ENCODE measurements at places on chromosomes 7 and 10.

- DNase-seq: no peak
Measured at GRCh38 chr7:91357901-91358300, 93.7 kb downstream of the FZD1 start.

GRCh38 chr10:96380821-96381220, 22.0 kb upstream of the OPALIN start:
- DNase-seq: no peak

GRCh38 chr7:6242561-6242960, 29.9 kb downstream of the CYTH3 start:
- no peak for DNase-seq

DNA sequence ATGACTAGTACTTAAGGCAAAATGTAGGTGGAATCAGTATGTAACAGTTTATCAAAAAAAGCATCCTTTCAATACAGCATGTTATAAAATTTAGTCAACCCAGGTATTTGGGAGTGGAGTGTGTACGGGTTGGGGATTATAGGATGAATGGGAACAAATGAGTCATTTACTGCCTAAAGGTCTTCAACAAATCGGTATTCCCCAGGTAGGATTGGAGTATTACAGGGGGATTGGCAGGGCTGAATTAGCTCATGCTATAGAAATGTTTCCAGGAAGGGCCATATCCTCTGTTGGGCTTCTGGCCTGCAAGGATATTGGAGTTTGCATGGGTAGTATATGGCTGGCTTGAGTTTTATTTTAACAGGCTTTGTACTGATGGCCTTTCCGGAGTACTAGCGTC, 723.7 kb downstream of the SORCS1 start:
- DNase-seq: no peak

DNA sequence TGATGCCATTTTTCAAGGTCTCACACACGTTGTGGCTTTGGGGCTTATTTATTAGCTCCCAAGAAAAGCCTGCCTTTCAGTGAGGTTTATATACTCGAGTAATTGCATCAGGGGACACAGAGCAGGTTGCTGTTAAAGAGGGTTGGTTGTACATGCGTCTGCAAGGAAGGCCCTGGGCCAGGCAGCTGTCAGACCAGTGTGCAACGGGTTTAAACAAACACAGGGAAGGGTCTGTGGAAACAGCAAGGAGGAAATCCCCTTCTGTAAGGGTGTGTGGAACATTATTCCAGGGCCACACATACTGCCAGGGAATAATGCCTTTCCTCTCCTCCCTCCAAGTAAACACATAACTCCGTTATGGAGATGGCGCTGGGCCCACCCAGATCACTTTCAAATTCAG, 1.7 kb upstream of the CHST15 start:
- no peak for DNase-seq

DNA sequence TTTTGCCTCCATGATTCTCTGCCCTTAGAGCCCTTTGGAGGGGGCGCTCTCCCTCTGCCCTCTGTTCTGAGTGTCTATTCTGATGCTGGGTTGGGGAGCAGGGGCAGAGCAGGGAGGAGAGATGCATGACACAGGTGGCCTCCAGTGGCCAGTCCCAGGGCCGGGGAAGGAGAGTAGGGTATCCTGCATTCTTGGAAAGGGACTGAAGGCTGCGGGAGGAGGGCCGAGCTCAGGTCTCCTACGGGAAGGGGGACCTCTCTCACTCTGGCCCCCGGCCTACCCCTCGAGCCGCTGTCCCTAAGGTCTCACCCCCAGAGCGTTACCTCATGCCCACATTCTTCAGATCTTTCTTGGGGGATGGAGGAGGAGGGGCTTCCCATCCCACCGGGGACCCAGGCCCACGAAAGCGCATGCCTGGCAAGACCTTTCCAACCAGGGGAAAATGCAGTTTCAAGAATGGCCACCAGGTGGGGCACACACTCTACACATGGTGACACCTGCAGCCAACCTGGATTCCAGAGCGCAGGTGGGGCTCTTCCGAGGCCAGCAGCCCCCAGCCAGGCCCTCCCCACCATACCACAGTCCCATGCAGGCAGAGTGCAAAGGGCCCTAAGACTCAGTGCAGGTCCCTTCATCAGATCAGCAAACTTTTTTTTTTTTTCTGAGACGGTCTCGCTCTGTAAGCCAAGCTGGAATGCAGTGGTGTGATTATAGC, 86.4 kb downstream of the MYL10 start:
- DNase-seq: peak; percentile 80

DNA sequence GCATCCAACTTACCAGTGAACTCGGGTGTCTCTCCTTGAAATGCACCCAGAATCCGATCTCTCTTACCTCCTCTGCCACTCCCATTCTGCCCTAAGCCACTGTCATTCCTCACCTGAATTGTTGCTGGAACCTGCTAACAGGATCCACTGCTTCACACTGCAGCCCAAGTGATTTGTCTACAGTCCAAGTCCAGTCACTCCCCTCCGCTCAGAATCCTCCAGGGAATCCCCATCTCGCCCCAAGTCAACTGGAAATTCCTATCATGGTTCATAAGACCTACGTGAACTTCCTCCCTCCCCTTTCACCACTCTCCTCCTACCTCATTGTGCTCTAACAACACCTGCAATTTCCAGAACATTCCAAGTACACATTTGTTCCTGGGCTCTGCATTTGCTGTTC, 91.3 kb downstream of the SCRN1 start:
- DNase-seq: no peak

DNA sequence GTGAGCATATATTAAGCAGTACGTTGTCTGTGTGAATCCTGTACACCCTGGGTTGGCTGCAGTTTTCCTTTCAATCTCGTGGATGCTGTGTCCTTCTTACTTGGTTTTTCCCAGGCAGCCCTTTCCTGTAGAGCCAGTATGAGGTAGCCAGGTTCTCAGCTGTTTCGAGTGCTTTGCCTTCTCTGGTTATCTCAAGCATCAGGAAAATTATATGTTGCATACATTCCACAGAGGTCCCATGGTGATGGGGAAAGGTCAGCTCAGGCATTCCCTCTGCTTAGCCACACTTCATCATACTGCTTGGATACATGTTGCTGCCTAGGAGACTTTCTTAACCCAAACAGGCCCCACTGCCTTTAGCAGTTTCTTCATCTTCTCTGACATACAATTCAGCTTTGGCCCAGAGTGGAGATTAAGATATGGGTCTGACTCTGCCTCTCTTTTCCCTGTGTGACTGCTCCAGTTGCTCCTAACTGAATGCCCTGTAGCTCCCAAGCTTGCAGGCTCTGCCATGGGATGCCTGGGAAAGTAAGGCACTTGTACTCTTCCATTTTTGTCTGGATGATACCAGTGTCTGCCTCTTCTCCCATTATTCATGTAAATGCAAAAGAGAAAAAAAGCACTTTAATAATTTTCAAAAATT, 11.3 kb downstream of the GNAI1 start:
- DNase-seq: peak; percentile 52

Measured in left hindlimb (tissue), 1 donor.